Activated T-helper 1 cell treated with anti-CD3 and anti-CD28 coated beads, Interleukin-12 subunit alpha, Interleukin-12 subunit beta, Interleukin-2, Interleukin-4 antibody, amounts not matched to agents 30 ng/mL and 10 ng/mL and 1 ng/mL, durations not matched to agents 14 hours and 24 hours and 36 hours (primary cell): ENCODE measurements at places on chromosomes 13 and 19. TPM values are rescaled to one million over a fixed set of nuclear protein-coding genes. Genes with fewer than 3 reads are reported as not detected.

- no peak for DNase-seq
These were observed 6.6 kb upstream of the C1QTNF9B start for GRCh38 chr13:23903906-23904280.

DNA sequence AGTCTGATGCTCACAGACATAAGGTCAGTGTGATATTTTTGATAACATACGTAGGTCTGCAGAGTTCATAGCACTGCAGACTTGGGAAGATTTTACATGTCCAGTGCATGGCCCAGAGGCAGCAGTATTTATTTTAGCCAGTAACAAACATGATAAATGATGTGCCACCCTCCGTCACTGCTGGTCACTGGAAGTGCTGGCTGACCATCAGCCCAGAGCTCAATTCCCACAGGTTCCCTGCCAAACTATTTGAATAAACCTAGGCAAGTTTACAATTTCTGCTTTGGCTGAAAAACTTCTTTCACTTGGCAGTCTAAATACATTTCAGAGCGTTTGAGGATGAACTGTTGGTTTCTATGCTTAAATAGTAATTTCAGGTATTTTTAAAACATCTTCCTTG lies 135.5 kb upstream of the EDNRB start:
- DNase-seq: no peak

The NKG7 gene
- 376 and 393 TPM in 2 replicates for total RNA-seq

The ACP5 gene
- 12.0 and 13.4 TPM in 2 replicates for total RNA-seq

DNA sequence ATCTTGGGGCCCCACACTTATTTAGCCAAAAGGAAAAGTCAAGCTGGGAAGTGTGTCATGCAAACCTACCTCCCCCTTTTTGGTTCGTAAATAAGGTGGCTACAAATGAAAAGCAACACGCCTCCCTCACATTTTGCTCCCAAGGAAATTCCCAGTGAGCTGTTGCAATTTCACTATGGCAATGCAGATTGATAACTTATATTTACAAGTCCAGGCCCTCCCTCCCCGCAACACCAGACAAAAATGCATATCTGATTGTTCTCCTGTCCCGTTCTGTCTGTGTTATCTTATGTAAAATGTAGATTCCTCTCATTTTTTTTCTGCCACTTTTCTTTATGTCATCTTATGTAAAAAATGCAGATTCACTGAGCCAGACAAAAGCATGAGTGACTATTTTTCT lies 1305.3 kb downstream of the SLITRK5 start:
- no peak for DNase-seq
